ENCODE measurements at places on chromosomes 11 and 22. TPM values are rescaled to one million over a fixed set of nuclear protein-coding genes. Genes with fewer than 3 reads are reported as not detected.

GRCh38 chr11:113673550-113674396 lies 32.3 kb downstream of the TMPRSS5 start:
- H3K27me3 ChIP-seq = no peaks in the 10 kb centered on the region
- H3K27ac ChIP-seq = no peak overlapping the region
- no peaks in the 10 kb centered on the region for H3K36me3 ChIP-seq
- peaks cover 11% of the 10 kb centered on the region for H3K4me1 ChIP-seq
- no peak for DNase-seq

- peaks cover 34% of the 10 kb centered on the region for H3K36me3 ChIP-seq
- H3K27ac ChIP-seq = peak overlapping the region; percentile 83
- DNase-seq = no peak
- peaks cover 94% of the 10 kb centered on the region for H3K4me1 ChIP-seq
- H3K27me3 ChIP-seq = no peaks in the 10 kb centered on the region
These were observed 48.5 kb downstream of the PITPNB start for GRCh38 chr22:27870234-27871191.

- peak overlapping the region; percentile 32 for H3K4me3 ChIP-seq
- no peaks in the 10 kb centered on the region for H3K27me3 ChIP-seq
- peaks cover 29% of the 10 kb centered on the region for H3K36me3 ChIP-seq
- peak overlapping the region; percentile 82 for H3K27ac ChIP-seq
- peaks cover 39% of the 10 kb centered on the region for H3K4me1 ChIP-seq
These were observed 8.6 kb downstream of the SNAP29 start for GRCh38 chr22:20867179-20868024.

GRCh38 chr11:91871791-91872190 lies 352.8 kb upstream of the FAT3 start:
- peaks cover 6% of the 10 kb centered on the region for H3K27me3 ChIP-seq
- H3K4me1 ChIP-seq = peaks cover 19% of the 10 kb centered on the region
- H3K4me3 ChIP-seq = no peak overlapping the region
- H3K27ac ChIP-seq = no peak overlapping the region
- DNase-seq = no peak

DNA sequence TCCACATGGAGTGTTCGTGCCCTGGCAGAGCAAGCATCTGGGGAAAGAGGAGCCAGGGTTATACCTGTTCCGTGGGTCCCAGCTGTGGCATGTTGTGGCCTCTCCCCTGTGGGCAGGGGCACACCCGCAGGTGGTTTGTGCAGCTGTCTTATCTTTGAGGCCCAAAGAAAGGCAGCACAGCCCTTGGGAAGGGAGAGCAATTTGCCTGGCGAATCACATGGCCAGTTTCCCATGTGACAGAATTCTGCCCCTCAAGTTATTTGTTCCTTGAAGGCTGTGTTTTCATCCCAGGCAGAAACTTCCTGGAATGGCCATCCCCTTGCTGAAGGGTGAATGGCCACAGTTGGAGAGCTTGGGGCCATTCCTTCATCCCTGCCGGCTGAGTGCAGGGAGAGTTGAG lies 16.4 kb upstream of the COX8A start:
- H3K4me1 ChIP-seq = no peaks in the 10 kb centered on the region
- DNase-seq = no peak
- H3K36me3 ChIP-seq = peaks cover 36% of the 10 kb centered on the region
- no peak overlapping the region for H3K27ac ChIP-seq
- H3K27me3 ChIP-seq = no peaks in the 10 kb centered on the region

Gene FBLN1
- total RNA-seq = 82.8 TPM

Gene SHISAL1
- total RNA-seq = 1.3 TPM

DNA sequence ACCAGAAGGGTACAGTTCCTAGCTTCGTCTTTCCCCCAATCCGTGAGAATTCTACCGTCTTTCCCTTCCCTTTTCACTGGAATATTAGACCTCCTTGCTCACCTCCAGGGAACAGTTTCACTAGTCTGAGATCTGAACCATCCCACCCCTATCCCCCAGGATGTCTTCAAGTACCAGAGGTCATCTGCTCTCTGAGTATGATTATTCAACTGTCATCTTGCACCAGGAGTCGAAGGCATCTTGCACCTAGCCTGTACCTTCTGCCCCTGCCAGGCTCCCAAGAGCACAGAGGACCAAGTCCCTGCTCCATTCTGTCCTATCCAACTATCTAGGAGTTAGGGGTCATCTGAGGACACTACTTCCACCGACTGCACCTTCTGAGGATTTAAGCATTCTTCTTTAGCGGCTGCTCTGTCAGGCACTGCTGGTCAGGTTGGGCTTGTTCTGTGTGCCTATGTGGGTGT lies 804 bp downstream of the ACER3 start:
- H3K27me3 ChIP-seq = no peaks in the 10 kb centered on the region
- no peaks in the 10 kb centered on the region for H3K36me3 ChIP-seq
- peaks cover 40% of the 10 kb centered on the region for H3K4me1 ChIP-seq
- DNase-seq = no peak
- peak overlapping the region; percentile 91 for H3K4me3 ChIP-seq

Gene OVCH2
- total RNA-seq = not detected

DNA sequence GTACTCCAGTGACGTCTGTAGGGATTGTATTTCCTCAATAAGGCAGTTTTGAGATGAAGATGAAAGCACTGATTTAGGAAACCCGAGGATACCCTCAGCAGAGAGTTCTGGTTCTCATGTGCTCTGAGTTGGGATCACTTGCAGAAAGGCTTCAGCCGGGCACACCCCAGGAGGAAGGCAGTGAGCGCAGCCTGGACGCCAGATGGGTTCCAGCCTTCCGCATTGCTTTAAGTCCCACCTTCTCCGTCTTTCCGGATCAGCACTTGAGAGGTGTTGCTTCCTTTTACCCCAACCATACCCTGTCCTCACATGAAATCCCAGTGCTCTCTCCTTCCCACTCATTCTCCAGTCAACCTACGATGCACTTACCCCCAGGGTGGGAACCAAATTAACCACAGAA lies 239.5 kb upstream of the CADM1 start:
- DNase-seq = no peak
- H3K4me3 ChIP-seq = no peak overlapping the region
- H3K27me3 ChIP-seq = peaks cover 27% of the 10 kb centered on the region
- no peaks in the 10 kb centered on the region for H3K36me3 ChIP-seq

Gene CD3E
- total RNA-seq = 0.60 TPM

- H3K27me3 ChIP-seq = peaks cover 56% of the 10 kb centered on the region
- no peak overlapping the region for H3K27ac ChIP-seq
- no peak for DNase-seq
- no peak overlapping the region for H3K4me3 ChIP-seq
- H3K4me1 ChIP-seq = no peaks in the 10 kb centered on the region
These were observed 1075.3 kb downstream of the TBC1D22A start for GRCh38 chr22:47837703-47838102.

- peaks cover 23% of the 10 kb centered on the region for H3K4me1 ChIP-seq
- H3K4me3 ChIP-seq = no peak overlapping the region
- DNase-seq = no peak
- peaks cover 26% of the 10 kb centered on the region for H3K36me3 ChIP-seq
These were observed 4.6 kb upstream of the CST6 start for GRCh38 chr11:66007201-66007634.

GRCh38 chr11:66539170-66539869 lies 6.5 kb downstream of the ZDHHC24 start:
- H3K27me3 ChIP-seq = no peaks in the 10 kb centered on the region
- H3K27ac ChIP-seq = no peak overlapping the region
- no peak for DNase-seq
- H3K4me1 ChIP-seq = peaks cover 11% of the 10 kb centered on the region
- H3K4me3 ChIP-seq = no peak overlapping the region

Gene NXPE2
- total RNA-seq = 0.22 TPM

DNA sequence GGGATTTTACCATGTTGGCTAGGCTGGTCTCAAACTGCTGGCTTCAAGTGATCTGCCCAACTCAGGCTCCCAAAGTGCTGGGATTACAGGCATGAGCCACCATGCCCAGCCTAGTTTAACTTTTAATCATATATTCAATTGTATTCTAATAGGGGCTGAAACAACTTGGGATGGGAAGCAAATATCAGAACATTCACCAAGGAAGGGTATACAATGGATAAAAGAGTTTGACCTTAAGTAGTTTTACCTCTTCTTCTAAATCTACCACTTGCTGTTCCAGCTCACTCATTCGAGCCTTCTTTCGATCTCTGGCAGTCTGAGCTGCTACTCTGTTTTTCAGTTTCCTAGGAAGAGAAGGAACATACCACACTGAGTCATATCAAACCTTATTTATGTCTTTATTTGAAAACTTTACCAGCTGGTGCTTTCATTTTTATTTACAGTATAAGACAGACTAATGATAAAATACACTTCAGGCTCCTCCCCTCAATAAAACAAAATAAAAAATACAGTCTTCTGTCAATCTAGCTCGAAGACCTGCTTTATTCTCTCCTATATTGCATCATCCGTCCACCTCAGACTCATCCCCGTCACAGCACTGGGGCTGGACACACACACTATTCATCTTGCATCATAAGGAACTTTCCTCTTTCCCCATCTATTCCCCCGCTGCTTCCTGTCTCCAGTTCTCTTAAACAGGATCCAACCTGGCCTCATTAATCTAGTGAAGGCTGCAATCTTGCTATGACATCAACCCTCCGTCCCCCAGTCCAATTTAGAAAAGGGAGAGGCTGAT lies 1.4 kb downstream of the XBP1 start:
- peaks cover 48% of the 10 kb centered on the region for H3K36me3 ChIP-seq
- peaks cover 84% of the 10 kb centered on the region for H3K4me1 ChIP-seq
- H3K4me3 ChIP-seq = peak overlapping the region; percentile 97
- DNase-seq = no peak
- H3K27ac ChIP-seq = peak overlapping the region; percentile 100

- H3K27me3 ChIP-seq = no peaks in the 10 kb centered on the region
- peak overlapping the region; percentile 66 for H3K4me3 ChIP-seq
- peaks cover 55% of the 10 kb centered on the region for H3K4me1 ChIP-seq
- H3K27ac ChIP-seq = peak overlapping the region; percentile 88
These were observed 3.6 kb downstream of the CHADL start for GRCh38 chr22:41237036-41237706.

DNA sequence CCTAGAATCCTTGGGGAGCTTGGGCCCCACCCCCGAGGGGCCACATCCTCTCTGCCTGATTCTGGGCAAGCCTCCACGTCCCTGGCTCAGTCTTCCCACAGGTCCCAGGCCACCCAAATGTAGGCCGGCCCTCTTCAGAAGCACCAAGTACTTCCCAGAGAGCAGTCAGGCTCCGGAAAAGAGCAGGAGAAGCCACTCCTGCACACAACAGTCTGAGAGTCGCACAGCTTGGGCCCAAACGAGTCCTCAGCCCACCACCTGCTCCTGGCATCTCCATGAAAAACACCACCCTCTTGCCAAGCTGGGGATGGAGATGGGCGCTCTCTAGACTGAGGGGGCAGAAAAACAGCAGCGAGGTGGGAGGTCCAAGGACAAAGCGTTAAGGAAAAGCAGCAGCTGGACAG lies 15.4 kb downstream of the EHD1 start:
- peaks cover 26% of the 10 kb centered on the region for H3K36me3 ChIP-seq
- H3K4me1 ChIP-seq = peaks cover 100% of the 10 kb centered on the region
- DNase-seq = peak; percentile 77
- H3K27ac ChIP-seq = peak overlapping the region; percentile 93
- H3K4me3 ChIP-seq = peak overlapping the region; percentile 49

Gene RCOR2
- 10.5 TPM for total RNA-seq

Gene ANO1
- 7.7 TPM for total RNA-seq

GRCh38 chr22:39556970-39557841 lies 13.3 kb upstream of the CACNA1I start:
- H3K4me1 ChIP-seq = peaks cover 7% of the 10 kb centered on the region
- no peak overlapping the region for H3K27ac ChIP-seq
- peak overlapping the region; percentile 50 for H3K4me3 ChIP-seq
- DNase-seq = no peak
- peaks cover 95% of the 10 kb centered on the region for H3K27me3 ChIP-seq
- H3K36me3 ChIP-seq = no peaks in the 10 kb centered on the region
